Fibroblast of gingiva (primary cell): ENCODE measurements at places on chromosomes 5 and 9.

DNA sequence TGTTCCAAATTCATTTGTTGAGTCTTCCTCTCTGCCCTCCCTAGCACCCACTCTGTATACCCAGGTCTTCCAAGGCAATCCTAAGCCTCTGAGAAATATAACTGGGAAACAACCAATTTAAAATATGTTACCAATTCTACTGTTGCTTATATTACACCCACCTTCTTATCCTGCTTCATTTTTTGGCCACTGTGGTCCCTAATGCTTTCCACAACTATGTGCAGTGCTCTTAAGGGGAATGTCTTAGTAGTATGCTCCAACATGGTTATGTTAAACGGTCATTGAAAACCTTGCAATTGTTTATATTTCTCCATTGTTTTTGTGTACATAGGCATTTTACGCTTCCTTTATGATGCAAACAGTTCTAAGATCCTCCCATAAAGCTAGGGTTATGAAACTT is 273.1 kb upstream of the HAPLN1 start:
- no peak for DNase-seq

GRCh38 chr5:140555747-140556312 is 1.4 kb downstream of the SRA1 start:
- no peak for DNase-seq

- DNase-seq, result no peak
Measured at GRCh38 chr5:165029099-165029870, 1523.9 kb downstream of the MAT2B start.

GRCh38 chr9:72465593-72465984 is 55.8 kb upstream of the TMC1 start:
- DNase-seq, result no peak

- no peak for DNase-seq
Measured at GRCh38 chr9:15743512-15743911, 190.7 kb downstream of the CCDC171 start.

DNA sequence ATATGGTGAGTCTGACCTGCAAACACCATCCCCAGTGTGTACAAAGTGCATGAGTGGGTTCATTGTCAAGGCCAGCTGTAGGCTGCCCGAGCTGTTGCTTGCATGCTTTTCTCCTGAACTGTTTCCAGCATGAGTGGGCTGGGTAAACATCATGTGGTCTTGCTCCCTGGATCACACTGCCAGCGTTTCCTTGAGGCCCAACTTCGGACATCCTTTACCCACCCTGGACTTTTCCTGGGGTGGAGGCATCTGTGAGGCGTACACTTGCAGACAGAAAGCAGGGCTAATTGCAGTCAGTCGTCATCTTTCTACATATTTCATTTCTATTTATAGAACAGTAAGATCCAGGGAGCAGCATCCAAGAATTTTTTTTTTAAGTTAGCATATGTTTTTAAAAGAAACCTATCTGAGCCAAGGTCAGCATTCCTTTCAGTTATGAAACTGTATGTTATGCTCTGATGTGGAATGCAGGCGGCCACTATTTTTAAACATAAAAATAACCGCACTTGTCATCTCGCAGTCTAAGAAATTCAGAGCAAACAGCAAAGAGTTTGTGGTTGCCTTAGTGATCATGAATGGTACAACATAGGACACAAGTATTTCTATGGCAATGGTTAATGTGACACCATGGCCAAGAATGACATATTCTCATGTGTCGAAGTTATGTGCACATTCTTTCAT is 106.5 kb upstream of the DMRT1 start:
- DNase-seq, result peak; percentile 98

DNA sequence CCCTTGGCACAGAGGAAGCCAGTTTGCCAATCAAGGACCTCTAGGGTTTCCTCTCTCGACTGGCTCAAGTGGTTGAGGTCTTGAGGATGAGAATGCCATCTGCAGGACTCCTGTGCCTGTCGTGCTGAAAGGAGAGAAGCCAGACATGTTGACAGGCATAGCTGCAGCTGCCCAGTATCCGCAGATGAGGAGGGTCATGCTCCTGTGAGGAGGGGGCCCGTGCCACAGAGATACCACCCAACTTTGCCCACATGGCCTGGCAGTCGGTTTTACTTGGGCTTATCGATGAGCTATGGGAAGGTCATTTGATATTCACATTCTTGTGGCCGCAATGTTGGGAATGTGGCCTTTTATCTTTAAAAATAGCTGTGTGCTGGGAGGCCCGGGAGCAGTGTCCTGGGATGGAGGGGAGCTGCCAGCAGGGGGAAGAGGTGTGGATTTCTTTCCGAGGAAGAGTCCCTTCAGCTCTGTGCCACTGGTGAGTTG is 17.4 kb downstream of the FRMPD1 start:
- DNase-seq, result no peak

GRCh38 chr5:54323495-54323894 is 13.1 kb upstream of the ARL15 start:
- DNase-seq, result no peak

DNA sequence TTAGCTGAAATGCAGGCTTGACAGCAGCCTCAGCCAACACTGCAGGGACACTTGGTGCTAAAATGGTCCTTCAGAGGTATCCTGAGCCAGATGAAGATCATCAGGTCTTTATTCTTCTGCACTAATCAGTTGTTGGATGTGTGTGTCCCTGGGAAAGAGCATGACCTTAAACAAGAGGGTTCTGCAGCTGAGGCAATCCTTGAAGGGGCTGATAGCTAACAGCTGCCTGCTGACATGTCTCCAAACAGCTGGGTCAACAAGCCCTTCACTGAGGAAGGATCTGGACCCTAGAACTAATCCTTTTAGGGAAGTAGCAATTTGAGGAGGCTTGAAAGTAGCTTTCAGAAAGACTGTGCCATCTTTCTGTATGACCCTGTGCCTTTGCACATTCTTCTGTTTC is 376.3 kb upstream of the ACTBL2 start:
- DNase-seq, result no peak

DNA sequence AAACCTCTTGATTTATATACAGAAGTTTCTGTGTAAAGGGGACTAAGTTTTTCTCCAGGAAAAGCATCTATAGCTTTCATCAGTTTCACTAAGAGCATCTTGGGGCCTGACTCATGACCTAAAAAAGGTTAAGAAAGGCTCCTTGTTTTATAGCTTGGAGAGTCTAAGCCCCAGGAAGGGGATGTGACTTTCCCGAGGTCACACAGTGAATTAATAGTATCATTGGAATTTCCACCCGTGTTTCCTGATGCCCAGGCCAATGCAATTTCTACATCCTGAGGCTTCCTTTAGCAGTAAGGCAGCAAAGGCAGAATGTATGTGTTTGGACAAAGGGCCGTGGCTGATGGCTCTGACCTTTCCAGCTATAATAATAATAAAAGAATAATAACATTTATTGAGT is 8.6 kb downstream of the MORN5 start:
- DNase-seq, result no peak

DNA sequence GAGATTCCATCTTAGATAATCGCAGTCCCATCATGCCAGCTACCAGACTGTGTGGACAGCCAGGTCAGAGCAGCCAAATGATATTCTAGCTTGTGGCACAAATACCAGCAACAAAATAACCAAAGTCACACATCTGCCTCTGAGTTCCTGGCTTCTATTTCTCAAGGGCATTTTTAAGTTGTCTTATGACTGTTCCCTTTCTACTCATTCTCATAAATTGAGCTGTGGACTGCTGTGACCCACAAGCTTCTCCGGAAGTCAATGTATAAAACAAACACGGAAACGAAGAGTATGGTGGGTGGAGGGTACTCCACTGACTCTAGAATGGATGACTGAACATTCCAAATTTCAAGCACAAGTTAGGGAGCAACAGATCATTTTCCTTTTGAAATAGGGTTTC is 43.9 kb downstream of the PDCD1LG2 start:
- DNase-seq, result no peak

DNA sequence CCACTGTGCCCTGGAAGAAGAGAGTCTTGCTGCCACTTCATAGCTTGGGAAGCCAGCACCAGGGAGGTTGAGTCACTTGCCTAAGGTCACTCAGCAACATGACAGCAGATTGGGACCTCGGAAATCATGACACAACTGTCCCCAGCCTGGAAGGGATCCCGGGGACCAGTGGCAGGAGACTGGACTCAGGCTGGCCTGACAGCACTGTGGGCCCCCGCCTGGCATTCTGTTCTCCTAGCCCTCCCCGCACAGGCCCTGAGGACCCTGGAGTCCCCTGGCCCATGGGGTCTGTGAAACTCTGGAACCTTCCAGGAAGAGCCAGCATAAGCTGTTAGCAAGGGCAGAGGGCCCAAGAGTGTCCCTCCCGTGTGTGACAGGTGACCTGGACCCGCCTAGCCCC is 64.9 kb downstream of the COL5A1 start:
- no peak for DNase-seq

DNA sequence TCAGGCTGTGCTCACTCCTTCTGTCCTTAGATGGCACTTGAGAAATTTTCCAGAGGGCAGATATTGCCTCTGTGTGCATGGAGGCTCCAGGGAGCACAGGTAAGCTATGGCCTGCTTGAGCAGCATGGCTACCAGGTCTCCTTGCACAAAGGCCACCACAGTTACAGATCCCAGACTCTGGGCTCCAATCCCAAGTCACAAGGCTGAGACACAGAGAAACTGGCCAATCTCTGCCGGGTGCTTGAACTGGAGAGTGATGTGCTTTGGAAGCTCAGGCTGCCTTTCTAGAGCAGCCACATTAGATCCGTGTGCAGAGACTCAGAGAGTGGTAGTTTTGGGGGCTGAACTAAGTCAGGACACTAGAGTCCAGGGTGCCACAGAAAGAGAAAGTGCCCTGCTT is 145.7 kb downstream of the SEMA6A start:
- DNase-seq, result no peak

DNA sequence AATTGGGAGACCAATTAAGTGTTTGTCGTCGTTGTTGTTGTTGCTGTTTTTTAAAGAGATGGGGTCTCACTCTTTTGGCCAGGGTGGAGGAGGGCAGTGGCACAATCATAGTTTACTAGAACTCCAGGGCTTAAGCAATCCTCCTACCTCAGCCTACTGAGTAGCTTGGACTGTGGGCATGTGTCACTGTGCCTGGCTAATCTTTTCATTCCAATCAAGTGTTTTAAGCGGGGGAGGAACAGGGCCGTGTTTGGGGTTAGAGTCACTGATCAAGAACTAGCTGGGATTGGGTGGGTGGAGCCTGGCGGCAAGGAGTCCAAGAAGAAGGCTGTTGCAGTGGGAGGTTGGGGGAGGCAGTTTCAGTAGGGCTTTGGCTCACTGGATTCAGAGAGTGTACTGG is 13.8 kb downstream of the SNX30 start:
- DNase-seq, result peak; percentile 14

DNA sequence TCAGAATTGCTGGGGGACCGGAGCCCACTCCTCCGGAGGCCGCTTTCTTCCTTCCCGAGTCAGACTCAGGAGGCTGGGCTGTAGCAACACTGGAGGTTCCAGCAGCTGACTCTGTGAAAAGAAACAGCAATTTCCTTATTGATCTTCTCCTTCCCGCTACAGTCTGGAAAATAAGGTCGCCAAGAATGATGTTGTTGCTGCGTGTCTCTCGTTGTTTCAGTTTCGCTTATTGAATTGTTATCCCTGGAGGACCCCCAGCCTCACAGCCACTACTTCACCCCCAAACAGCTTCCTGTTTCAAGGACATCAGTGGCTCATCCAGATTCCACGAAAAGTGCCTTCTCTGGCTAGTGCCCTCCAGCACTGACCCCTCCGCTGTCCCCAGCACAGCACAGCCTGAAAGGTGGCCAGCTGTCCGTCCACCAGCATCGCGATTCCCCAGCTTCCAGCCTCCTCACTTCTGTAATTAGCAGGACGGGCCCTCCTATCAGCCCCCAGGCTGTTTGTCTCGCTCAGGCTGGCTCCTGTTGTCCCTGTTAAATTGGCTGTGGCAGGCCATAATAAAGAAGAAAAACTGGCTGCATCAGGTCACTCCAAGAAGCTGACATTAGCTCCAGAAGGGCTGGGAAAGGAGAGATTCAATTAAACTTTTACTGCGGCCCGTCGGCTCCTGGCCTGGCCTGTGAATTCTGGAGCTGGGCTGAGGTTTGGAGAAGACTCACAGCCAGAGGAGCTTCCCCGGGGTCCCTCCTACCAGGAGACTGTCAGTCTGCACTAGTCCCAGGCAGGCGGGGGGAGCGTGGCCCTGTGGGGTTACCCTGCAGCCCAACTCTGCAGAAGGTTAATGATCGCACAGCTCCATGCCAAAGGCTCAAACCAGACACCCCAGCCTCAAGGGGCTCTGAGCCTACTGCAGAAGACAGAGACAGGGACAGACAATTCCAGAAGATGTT is 40.5 kb downstream of the OLFM1 start:
- no peak for DNase-seq

DNA sequence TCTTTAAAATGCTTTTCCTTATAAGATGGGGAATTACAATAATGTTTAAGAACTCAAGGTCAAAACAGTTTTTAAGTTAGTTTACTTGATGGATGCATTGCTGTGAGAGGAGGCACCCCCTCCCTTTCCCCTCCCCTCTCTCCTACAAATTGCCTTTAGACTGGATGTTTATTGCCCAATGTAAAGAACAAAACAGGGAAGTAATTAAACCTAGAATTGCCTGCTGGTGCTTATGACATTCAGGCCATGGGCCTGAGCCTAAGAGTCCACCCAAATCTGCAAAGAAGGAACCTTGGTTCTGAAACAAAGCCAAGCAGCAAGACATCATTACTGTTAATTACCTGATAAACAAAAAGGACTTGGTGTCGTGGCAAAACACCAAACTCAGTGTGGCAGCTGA is 630.3 kb downstream of the ISL1 start:
- DNase-seq, result no peak

- DNase-seq, result no peak
Measured at GRCh38 chr5:83104021-83104420, 26.7 kb downstream of the XRCC4 start.

DNA sequence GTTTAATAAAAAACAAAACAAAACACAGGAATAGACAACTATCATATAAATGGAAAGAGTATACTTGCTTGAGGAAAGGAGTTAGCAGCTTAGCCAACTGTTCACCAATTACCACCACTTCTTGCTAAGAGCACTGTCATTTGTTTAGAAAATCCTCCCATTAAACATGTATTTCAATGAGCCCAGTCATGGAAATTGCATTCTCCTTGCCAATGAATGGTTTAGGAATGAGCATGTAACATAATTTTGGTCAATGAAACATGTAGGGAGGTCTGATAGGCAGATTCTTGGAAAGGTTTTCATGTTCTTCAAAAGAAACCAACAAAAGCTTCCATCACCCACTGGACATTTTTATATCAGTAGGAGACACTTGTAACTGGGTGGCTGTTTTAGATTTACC is 502.8 kb upstream of the PAPPA start:
- DNase-seq, result peak; percentile 90

GRCh38 chr5:123514615-123515355 is 2.8 kb downstream of the CSNK1G3 start:
- DNase-seq, result no peak

DNA sequence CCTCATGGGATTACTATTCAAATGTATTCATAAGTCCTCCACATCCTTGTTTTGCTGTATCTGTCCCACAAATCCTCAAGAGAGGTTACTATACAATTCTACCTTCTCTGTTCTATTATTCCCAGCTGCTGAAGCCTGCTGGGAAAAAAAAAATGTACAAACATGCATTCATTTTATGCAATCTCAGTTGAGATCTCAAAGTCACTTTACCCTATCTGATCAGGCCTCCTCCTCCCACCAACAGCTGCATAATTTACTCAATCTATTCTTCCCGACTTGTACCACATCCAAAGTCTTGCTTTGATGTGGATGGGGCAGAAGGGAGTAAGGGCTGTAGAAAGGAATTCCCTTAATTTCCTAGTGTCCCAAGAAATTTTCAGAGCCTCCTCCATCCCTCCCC is 28.6 kb downstream of the PSIP1 start:
- peak; percentile 16 for DNase-seq
